NCI-H1436 treated with DMSO at 0.1 percent for 48 hours (cell line): ENCODE measurements at places on chromosomes 5 and 9.

DNA sequence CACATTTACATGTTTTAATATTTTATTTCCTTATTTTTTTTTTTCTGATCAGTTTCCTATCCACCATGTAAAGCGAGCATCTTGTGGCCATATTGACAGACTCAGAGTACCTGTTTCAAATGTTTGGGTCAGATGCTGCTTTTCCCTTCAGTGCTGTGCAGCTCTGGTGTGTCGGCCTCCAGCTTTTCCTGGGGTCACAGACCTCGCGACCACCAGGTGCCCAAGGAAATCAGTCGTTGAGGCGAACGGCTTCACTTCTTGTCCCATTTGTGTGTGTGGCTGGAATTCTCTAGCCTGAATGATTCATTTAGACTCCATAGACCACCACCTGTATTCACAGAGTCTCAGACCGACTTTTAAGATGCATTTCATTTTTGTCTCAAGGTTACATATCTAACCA lies 166.9 kb upstream of the SPRY4 start:
- no peak for DNase-seq

DNA sequence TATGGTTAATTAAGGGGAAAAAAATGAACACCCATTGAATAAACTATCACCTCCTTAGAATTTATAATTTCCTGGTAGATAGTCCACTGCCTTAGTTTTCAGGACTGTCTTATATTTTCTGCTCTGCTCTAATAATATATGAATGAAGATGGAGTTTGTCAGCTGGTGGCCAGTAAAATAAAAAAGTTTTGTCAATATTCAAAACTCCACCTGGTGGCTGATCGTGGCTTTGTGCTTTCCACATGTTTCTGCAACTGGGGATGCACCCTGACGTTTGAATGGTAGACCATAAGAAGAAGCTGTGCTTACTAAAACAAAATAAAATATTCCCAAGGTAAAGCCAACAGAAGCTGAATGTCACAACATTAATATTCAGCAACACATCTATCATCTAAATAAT lies 286.6 kb upstream of the IZUMO3 start:
- no peak for DNase-seq

GRCh38 chr9:106897236-106897635 lies 34.3 kb downstream of the ZNF462 start:
- no peak for DNase-seq

DNA sequence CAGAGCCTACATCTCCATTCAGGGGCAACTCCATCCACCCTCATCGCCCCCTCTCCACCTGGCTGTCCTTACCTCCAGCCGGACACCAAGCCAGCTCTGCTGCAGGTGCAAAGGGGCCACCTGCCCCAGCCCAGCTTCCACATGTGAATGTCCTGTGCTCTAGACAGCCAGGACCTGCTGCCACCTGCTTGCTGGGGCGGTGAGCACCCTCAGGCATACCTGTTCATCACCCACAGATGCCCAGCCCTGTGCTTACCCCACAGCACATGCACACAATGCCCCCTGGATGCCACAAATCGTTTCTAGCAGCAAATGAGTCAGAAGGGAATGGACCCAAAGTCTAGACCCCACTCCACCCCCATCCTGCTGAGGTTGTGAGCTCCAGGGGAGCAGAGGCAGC lies 13.3 kb upstream of the NKD2 start:
- no peak for DNase-seq

GRCh38 chr9:462606-463005 lies 247.9 kb downstream of the DOCK8 start:
- no peak for DNase-seq

- no peak for DNase-seq
Observed at GRCh38 chr5:128669803-128670202, 131.8 kb upstream of the FBN2 start.

DNA sequence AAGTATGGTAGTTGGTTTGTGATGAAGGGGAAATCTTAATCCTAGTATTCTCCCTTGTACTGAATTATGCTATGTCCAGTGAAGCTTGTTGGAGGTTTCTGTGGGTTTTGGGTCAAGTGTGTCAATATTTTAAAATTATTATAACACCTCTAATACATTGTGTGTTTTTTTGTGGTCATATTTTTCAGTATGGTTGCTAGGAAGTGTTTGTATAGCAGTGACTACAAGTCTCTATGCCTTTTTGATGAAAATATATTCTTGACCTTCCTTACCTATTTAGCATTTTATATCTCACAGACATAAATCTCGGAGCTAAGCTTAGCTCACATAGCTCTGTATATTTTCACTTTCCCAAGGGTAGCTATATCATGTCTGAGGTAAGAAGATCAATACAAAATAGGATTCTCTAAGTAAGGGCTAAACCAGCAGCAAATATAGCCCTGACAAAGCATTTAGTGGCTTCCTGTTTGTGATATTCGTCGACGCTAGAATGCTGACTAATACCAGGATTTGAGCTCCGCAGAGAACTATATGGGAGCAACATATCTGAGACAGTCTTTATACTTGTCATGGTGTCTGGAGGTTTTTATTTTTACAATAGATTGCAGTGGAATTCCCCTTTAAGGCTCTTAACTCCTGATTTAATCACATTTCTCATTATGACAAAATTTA lies 82.3 kb downstream of the MACIR start:
- no peak for DNase-seq

GRCh38 chr5:57539281-57539701 lies 56.7 kb upstream of the ACTBL2 start:
- DNase-seq = no peak

- DNase-seq = no peak
Observed at GRCh38 chr5:151067632-151068432, 13.0 kb downstream of the TNIP1 start.
